Stimulated activated CD4-positive, alpha-beta T cell treated with anti-CD3 and anti-CD28 coated beads, Interleukin-1b, Interleukin-23, amount 100 ng/mL, for 24 hours (primary cell): ENCODE measurements at places on chromosomes 13 and 19.

GRCh38 chr13:81568824-81569223, 1227.9 kb upstream of the SPRY2 start:
- no peak for DNase-seq

DNA sequence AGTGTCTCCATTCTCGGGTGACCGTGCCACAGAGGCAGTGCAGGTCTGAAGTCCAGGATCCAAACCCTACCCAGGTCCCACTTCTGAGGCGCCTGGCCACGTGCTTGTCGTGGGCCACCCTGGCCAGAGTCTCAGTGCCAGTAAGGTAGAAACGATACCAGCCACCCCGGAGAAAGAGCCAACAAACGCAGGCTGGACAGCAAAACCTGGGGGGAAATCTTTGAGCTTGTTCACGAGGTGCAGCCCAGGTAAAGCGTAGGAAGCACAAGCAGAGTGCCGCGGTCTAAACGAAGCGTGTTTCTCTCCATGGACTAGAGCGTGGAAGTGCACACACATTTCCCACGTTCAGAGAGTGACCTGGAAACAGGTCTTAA, 95.6 kb downstream of the ATP11A start:
- DNase-seq = no peak

DNA sequence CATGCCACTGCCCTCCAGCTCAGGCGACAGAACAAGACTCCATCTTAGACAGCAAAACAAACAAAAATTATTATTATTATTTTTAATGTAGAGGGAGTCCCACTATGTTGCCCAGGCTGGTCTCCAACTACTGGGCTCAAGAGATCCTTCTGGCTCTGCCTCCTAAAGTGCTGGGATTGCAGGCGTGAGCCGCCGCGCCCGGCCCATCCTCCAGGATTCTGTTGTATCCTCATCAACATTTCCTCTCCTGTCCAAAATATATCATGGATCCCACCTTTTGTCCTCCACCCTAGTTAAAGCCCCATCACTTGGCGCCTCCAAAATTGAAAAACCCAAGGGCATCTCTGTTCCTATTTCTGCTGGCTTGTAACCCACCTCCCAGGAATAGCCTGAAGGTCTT, 1.2 kb downstream of the ZNF784 start:
- DNase-seq = no peak

GRCh38 chr13:99297331-99297730, 9.9 kb downstream of the GPR183 start:
- DNase-seq = no peak

DNA sequence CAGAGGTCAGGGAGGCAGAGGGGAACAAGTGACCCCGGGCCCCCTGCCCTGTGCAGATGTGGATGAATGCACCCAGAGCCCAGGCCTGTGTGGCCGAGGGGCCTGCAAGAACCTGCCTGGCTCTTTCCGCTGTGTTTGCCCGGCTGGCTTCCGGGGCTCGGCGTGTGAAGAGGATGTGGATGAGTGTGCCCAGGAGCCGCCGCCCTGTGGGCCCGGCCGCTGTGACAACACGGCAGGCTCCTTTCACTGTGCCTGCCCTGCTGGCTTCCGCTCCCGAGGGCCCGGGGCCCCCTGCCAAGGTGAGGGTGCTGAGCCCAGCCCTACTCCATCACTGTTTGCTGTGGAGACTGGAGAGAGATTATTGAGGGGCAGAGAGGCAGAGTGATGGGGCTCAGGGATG, 9.9 kb downstream of the LTBP4 start:
- no peak for DNase-seq

DNA sequence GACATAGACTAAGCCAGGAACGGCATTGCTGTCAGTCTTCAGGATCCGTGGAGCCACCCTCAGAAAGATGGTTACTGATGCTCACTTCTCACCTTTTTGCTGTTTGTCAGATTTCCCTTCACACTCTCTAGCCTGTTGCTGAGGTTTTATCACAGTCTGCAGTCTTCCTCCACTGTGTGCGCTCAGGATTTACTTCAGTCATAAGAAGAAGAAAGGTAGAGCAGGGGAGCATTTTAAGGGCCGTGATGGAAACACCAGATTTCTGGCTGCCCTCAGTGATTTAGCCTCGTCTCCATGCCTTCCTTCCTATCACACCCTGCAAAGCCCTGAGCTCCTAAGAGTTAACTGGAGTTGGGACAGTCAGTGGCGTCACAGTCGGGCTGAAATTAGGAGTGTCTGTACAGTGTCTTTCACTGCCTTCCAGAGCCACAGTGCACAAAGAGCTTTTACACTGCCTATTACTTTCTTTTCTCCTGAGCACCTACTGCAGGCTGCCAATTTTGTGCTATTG, 60.0 kb upstream of the GPR183 start:
- no peak for DNase-seq

- no peak for DNase-seq
These were observed 3.1 kb downstream of the EFNB2 start for GRCh38 chr13:106532111-106532929.

- no peak for DNase-seq
These were observed 37.1 kb upstream of the LSM14A start for GRCh38 chr19:34135054-34135800.
